ENCODE measurements at places on chromosomes 2 and 18.
A peak's percentile ranks its signal among the peaks of the same experiment; 100 is the strongest.

DNA sequence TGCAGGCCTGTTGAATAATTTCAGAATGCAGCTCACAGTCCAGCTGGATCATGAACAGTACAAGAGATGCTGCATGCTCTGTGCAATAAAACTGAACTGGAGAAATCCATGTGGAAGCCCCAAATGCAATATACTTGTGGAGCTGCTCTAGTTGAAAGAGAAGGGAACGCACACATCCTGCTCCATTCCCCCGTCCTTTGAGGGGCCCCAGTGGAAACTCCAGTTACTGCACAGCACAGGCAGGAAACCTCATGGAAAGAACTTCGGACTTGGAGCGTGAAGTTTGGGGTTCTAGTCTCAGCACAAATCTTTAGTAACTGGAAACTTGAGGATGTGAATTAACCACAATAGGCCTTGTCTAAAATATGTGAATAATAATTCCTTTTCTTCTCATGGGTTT is 73.2 kb downstream of the PLA2R1 start:
- H3K27ac ChIP-seq: peak overlapping the region; percentile 85
- no peak overlapping the region for H3K4me3 ChIP-seq
- no peaks in the 10 kb centered on the region for H3K27me3 ChIP-seq
- DNase-seq: no peak

GRCh38 chr2:201866643-201867473 is 60.5 kb downstream of the CDK15 start:
- no peaks in the 10 kb centered on the region for H3K36me3 ChIP-seq
- no peaks in the 10 kb centered on the region for H3K27me3 ChIP-seq
- no peak overlapping the region for H3K27ac ChIP-seq
- no peak overlapping the region for H3K4me3 ChIP-seq
- no peak for DNase-seq

GRCh38 chr18:39969803-39970494 is 1985.1 kb upstream of the PIK3C3 start:
- H3K27me3 ChIP-seq: no peaks in the 10 kb centered on the region
- H3K4me1 ChIP-seq: no peaks in the 10 kb centered on the region
- H3K36me3 ChIP-seq: no peaks in the 10 kb centered on the region
- DNase-seq: no peak

DNA sequence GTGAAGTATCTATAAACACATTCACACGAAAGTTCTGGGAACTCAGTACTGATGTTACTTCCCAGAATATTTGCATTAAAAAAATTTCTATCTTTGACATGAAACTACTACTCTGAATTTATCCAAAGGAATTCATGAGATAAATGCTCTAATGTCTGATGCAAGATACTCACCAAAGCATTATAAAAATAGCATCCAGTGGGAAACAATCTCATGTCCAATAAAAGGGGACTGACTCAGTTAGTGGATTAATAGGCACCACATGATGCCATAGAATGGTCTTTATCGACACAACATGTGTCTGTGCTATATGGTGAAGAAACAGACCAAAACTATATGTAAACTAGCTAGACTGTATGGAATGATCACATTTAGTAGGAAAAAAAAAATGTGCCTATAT is 33.9 kb downstream of the LAMA3 start:
- no peak for DNase-seq
- H3K27ac ChIP-seq: no peak overlapping the region
- no peaks in the 10 kb centered on the region for H3K4me1 ChIP-seq
- H3K4me3 ChIP-seq: no peak overlapping the region
- no peaks in the 10 kb centered on the region for H3K36me3 ChIP-seq

DNA sequence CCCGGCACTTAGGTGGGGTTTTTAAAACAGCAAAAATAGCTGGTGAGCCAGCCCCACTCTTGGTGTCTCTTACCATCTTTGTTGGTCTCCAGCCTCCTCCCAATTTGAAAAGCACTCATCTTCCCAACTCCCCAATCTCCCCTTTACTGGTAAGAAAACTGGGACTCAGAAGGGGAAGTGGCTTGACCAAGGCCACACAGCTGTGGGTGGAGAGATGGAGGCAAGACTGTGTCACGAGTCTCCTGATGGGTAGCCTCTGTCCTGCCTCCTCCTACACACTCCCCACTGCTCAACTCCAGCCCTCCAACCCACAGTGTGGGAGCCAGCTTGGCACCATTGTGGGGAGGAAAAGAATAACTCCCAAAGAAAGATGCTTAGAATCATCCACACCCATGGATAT is 140.4 kb downstream of the SMAD2 start:
- no peak overlapping the region for H3K4me3 ChIP-seq
- H3K27me3 ChIP-seq: no peaks in the 10 kb centered on the region
- no peaks in the 10 kb centered on the region for H3K36me3 ChIP-seq
- DNase-seq: no peak
- H3K4me1 ChIP-seq: peaks cover under 1% of the 10 kb centered on the region
- H3K27ac ChIP-seq: no peak overlapping the region

- no peak overlapping the region for H3K4me3 ChIP-seq
- no peaks in the 10 kb centered on the region for H3K27me3 ChIP-seq
- H3K36me3 ChIP-seq: no peaks in the 10 kb centered on the region
- H3K4me1 ChIP-seq: peaks cover 70% of the 10 kb centered on the region
These were observed 5.3 kb downstream of the HDAC4 start for GRCh38 chr2:239395524-239395923.

- no peaks in the 10 kb centered on the region for H3K4me1 ChIP-seq
- no peak overlapping the region for H3K4me3 ChIP-seq
- no peaks in the 10 kb centered on the region for H3K27me3 ChIP-seq
- DNase-seq: no peak
These were observed 848.7 kb upstream of the NXPH2 start for GRCh38 chr2:139628931-139629330.
